ENCODE measurements at places on chromosomes 11 and 22.

DNA sequence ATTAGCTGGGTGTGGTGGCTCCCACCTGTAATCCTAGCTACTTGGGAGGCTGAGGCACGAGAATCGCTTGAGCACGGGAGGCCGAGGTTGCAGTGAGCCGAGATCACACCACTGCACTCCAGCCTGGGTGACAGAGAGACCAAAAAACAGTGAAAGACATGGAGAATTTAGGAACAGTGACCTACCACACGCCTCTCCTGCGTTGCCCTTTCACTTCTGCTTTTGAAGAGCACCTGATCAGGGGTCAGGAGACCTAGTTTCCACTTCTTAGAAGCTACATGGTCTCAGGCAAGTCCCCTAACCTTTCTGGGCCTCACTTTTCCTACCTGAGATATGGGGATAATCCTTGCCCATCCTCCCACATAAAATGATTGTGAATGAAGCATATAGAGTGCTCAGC is 12.2 kb downstream of the SLC35C1 start:
- DNase-seq, result no peak

- DNase-seq, result peak; percentile 75
Observed at GRCh38 chr11:93197380-93198214, at the start of gene SLC36A4. Gene SLC36A4 (minus strand): TSS chr11:93197991. CDS start chr11:93197832, 159 bp downstream.

DNA sequence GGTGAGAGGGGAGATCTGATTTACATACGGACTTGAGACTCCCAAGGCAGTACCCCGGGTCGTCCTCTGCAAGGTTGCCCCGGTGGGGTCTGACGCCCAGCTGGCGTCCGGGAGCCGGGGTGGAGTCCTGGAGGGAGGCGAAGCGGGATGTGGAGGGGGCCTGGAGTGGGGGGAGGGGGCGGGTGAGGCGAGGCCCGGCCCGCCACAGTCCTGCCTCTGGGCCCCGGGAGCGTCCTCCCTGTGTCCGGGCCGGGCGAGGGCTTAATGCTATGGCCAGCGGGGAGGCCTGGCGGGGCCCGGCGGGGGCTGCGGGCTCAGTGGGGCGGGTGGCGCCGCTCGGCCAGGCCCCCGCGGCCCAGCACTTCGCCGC is 2.4 kb upstream of the MYBPC3 start:
- DNase-seq, result no peak

DNA sequence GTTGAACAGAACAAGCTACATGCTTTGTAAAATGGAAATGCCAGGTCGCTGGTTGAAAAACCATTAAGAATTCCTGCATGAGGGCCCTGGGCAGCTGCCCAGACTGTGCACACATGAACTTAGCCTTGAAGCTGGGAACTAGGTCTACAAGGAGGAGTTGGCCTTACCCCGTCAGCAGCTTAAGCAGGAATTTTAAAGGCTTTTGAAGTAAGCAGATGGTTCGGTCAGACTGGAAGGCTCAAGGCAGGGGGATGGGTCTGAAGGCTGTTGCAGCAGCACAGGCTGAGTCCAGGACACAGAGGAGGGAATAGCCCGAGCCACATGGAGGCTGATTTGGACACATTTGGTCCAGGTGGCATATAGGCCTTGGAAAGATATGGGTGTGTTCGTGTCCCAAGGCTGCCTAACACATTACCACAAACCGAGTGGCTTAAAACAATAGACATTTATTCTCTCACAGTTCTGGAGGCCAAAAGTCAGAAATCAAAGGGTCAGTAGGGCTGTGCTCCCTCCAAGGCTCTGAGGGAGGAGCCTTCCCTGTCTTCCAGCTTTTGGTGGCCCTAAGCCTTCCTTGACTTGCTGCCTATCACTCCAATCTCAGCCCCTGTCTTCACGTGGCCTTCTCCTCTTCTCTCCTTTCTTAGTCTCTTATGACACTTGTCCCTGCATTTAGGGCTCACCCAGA is 11.6 kb downstream of the LIF start:
- DNase-seq, result no peak

DNA sequence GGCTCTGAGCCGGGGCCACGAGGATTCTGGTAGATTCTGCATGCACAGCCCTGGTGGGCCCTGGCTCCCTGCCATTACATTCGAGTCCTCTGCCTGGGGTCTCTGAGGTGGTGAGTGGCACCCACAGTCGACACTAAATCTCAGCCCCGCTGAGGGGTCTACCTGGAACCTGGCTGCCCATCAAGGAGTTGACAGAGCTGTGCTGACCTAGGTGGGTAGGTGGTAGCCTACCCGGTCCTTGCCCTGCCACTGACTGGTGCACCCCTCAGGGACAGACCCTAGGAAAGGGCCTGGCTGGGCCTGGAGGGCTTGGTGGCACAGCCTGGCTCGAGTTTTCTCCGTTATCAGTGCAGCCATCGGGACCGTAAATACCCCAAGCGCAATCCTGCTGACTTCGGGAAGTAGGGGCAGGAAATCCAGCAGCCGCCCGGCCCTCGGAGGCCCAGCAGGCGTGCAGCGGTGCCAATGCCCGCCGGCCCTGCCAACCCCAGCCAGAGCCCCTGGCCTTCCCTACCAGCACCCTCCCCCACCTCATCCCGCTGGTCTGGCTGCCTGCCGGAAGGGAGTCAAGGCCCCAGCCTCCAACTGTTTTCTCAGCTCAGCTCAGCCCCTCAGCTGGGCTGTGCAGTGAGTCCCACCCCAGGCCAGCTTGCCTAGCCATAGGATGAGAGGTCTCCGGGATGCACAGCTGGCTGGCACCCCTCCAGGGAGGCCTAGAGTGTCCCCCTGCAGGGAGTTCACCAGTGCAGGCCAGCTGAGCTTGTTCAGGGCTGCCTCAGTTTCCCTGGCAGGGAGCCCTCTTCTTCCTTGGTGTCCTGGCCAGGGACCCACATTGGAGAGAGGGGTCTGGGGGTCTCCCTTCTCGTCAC is 80.4 kb upstream of the KCNQ1OT1 start:
- DNase-seq, result no peak

DNA sequence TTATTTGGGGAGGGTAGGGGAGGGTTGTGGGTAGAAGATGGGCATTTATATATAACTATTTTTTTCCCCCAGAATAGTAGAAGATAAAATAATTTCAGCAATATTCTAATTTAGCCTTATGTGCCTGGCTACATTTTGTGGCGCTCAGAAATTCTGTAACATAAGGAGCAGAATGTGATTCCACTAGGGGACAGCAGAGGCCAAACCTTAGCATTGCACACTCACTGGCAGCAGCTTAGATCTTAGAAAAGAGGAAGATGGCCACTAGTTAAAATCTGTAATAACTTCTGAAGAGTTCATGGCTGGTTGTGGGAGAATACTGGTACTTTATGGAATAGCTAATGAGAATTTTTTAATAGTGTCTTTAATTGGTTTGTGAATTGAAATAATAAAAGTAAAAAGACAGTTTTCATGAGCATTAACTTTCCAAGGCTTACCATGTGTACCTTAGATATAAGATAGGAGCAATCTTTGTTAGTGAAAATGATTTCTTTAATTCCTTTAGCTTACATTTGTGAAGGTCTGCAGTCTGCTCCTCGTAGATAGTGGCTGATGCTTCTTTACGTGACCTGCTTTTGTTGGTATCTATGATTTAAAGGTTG is 33.1 kb downstream of the DDX10 start:
- DNase-seq, result no peak

GRCh38 chr22:43338766-43339345 is 4.3 kb downstream of the SCUBE1 start:
- DNase-seq, result no peak
